ENCODE measurements at places on chromosomes 7 and 10. TPM values are rescaled to one million over a fixed set of nuclear protein-coding genes. Genes with fewer than 3 reads are reported as not detected.

DNA sequence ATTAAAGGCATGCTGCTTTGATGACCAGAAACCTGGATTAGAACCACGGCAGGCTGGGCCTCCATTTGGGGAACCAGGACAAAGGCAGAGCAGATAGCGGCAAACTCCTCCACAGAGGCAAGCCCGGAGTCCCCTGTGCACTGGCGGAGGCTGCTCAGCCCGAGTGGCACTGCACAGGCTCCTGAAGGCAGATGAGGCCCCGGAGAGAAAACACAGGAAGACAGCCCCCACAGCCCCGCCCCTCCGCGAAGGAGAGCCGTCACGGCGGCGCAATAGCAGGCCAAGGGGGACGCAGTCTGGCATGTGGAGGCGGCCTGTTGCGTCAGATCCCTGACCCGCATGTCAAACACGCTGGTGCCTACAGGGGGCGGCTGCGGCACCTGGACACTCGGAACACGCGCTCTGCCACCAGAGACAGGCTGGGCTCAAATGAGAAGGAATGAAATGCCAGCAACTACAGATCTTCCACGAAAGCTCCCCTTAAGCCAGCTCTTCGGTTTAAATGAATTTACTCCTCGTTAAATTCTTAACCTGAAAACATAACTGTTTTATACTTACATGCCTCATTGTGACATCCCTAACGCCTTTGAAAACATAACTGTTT lies 128.5 kb downstream of the MAD1L1 start:
- H3K4me1 ChIP-seq: peaks cover 31% of the 10 kb centered on the region
- peak overlapping the region; percentile 3 for H3K27ac ChIP-seq
- peak; percentile 90 for DNase-seq
- no peaks in the 10 kb centered on the region for H3K27me3 ChIP-seq
- peak overlapping the region; percentile 44 for H3K4me3 ChIP-seq

- H3K27me3 ChIP-seq: no peaks in the 10 kb centered on the region
- H3K4me3 ChIP-seq: no peak overlapping the region
- H3K4me1 ChIP-seq: no peaks in the 10 kb centered on the region
These were observed 43.9 kb upstream of the GPR158 start for GRCh38 chr10:25130906-25131305.

DNA sequence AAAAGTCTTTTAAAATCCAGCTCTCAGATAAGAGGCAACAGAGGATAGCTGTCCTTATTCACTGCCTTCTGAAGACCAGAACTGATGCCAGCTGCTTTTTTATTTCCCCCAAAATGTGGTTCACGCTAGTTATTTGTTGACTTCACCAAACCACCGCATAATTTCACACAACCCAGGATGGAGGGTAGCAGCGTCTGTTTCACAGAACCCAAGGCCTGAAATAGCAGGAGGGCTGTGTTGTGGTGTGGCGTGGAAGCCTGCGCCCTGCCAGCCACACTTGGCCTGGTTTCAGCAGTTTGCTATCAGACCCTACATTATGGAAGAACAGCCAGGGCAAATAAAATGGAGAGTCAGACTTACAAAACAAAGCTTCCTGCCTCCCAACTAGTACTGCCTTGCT lies 155.4 kb downstream of the DYNC1I1 start:
- H3K36me3 ChIP-seq: no peaks in the 10 kb centered on the region
- no peak overlapping the region for H3K27ac ChIP-seq
- H3K27me3 ChIP-seq: no peaks in the 10 kb centered on the region
- no peak overlapping the region for H3K4me3 ChIP-seq
- no peak for DNase-seq
- H3K4me1 ChIP-seq: no peaks in the 10 kb centered on the region

GRCh38 chr7:75951506-75951905 lies 36.6 kb downstream of the POR start:
- H3K36me3 ChIP-seq: peaks cover 14% of the 10 kb centered on the region
- no peaks in the 10 kb centered on the region for H3K27me3 ChIP-seq
- peaks cover 64% of the 10 kb centered on the region for H3K4me1 ChIP-seq
- peak; percentile 72 for DNase-seq

DNA sequence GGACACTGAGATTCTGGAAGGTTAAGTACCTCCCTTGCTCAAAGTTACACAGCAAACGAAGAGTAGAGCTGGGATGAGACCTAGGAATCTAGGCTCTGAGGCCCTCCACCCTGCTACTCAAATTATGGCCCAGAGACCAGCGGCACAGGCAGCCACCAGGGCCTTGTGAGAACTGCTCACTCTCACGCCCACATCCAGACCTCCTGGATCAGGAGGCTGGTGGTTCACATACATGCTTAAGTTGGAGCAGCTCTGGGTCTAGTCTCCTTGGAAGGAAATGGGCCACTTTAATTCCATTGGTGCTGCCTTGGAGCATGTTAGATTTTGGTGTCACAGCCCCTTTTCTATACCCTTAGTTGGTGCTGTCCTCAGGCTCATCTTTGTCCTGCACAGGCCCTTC lies 41.9 kb downstream of the ADRA2A start:
- H3K27me3 ChIP-seq: no peaks in the 10 kb centered on the region
- no peak for DNase-seq
- H3K27ac ChIP-seq: no peak overlapping the region

- H3K36me3 ChIP-seq: no peaks in the 10 kb centered on the region
- H3K27ac ChIP-seq: no peak overlapping the region
- H3K27me3 ChIP-seq: no peaks in the 10 kb centered on the region
- no peak for DNase-seq
- H3K4me1 ChIP-seq: peaks cover 20% of the 10 kb centered on the region
- H3K4me3 ChIP-seq: no peak overlapping the region
These were observed 1.1 kb upstream of the AKR1B1 start for GRCh38 chr7:134459981-134460380.

GRCh38 chr7:39540320-39540719 lies 25.9 kb upstream of the YAE1 start:
- no peaks in the 10 kb centered on the region for H3K4me1 ChIP-seq
- no peaks in the 10 kb centered on the region for H3K36me3 ChIP-seq
- no peak overlapping the region for H3K27ac ChIP-seq

DNA sequence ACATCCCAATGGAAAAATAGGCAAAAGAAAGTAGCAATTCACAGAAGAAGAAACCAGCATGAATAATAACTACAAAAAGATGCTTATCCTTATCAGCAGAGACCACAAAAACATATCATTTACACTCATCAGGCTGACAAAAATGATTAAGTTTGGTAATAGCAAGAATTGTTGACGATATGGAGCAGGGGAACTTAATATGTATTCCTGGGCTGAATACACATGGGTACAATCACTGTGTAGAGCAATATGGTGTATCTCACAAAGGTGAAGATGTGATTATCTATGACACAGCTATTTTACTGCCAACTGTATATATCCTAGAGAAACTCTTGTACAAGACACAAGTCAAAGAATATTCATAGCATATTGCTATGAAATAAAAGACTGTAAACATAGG lies 141.8 kb upstream of the NOBOX start:
- no peaks in the 10 kb centered on the region for H3K4me1 ChIP-seq
- no peak for DNase-seq
- H3K36me3 ChIP-seq: no peaks in the 10 kb centered on the region
- no peak overlapping the region for H3K4me3 ChIP-seq
- H3K27ac ChIP-seq: no peak overlapping the region
- H3K27me3 ChIP-seq: no peaks in the 10 kb centered on the region

- H3K36me3 ChIP-seq: no peaks in the 10 kb centered on the region
- no peak for DNase-seq
- no peaks in the 10 kb centered on the region for H3K4me1 ChIP-seq
- H3K27me3 ChIP-seq: no peaks in the 10 kb centered on the region
These were observed 56.2 kb downstream of the ARHGAP22 start for GRCh38 chr10:48548531-48549135.

DNA sequence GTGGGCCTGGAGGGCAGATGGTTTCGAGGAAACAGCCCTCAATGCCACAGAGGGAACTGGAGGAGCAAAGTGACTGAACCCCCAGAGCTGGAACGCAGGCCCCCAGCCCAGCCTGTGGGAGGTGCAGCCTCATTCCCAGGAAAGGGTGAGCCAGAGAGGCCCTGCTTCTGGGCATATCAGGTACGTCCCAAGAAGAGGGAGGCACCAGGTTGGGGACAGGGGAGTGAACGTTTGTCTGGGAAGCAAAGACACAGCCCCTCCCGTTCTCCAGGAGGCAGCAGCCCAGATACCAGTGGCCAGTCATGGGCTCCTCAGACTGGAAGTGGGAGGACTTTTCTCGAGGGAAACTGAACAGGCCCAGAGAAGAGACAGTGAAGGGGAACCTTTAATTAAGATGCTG lies 74.3 kb upstream of the RET start:
- H3K4me1 ChIP-seq: no peaks in the 10 kb centered on the region
- no peak overlapping the region for H3K27ac ChIP-seq
- H3K4me3 ChIP-seq: no peak overlapping the region
- no peaks in the 10 kb centered on the region for H3K36me3 ChIP-seq
- no peak for DNase-seq
- no peaks in the 10 kb centered on the region for H3K27me3 ChIP-seq

- peaks cover 8% of the 10 kb centered on the region for H3K36me3 ChIP-seq
- no peak overlapping the region for H3K4me3 ChIP-seq
- no peaks in the 10 kb centered on the region for H3K4me1 ChIP-seq
- no peak overlapping the region for H3K27ac ChIP-seq
- DNase-seq: no peak
These were observed 11.7 kb upstream of the EDRF1 start for GRCh38 chr10:125707541-125708468.

The MKI67 gene
- total RNA-seq: 0.42 TPM

Data from psoas muscle (tissue), 8 donors.